ENCODE measurements at places on chromosomes 6 and 20.

DNA sequence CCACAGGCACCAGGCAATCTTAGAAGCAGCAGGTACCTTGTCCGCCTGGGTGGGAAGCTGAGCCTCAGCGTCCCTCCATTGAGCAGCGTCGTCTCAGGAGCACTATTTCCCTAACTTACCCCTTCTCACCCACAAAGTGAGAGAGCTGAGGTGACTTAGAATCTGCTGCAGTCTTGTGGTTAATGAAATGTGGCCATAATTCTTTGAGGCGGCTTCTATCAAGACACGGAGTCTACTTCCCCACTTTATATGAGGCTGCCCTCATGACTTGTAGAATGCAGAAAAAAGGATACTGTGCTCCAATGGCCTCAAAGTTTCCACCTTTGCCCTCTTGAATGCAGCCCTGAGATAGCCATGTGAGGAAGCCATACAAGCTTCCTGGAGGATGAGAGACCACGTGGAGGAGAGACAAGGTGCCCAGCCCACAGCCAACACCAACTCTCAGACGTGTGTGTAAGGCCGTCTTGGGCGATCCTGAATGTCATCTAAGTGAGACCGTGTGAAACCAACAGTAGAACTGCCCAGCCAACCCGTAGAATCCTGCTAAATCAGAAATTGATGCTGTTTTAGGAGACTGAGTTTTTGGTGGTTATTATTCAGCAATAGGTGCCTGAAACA is 9.1 kb upstream of the TAGAP start:
- no peak for DNase-seq

DNA sequence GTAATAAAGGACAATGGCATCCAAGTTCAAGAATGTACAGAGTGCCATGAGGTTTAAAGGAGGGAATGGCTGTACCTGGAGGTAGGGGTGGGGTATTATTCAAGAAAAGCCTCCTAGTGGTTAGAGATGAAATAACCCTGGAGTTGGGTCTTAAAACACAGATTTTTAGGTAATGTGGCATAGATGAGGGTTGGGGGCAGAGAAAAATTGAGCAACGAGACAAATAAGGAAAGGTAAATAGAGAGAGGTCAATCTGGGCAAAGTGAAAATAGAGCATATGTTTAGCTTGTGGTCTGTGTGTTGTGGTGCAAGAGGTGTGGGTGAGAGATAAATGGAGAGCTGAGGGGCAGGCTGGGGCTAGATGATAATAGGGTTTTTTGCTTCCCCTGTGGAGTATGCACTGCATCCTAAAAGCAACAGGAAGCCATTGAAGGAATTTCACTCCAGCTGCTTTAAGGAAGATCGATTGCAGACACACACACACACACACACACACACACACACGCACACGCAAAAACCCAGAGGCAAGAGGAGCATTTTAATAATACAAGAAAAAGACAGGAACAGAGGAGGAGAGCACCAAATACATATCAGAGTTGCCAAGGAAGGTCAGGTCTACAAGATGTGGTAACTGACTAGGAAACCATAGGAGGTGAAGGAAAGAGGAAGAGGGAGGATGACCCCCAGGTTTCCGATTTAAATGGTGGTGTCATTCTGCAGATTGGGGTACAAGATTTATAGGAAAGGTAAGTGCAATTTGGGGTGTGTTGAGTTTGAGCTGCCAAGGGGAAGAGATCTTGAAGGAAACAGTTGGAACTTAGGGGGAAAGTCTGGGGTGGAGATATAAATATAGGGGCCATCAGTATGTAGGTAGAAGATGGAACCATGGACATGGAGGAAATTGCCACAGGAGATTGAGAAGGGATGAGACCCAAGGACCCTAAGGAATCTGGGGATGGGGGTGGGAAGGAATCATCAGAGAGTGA is 31.3 kb upstream of the ADGRF1 start:
- no peak for DNase-seq

GRCh38 chr6:7185561-7185960 is 77.8 kb downstream of the RREB1 start:
- DNase-seq, result no peak

DNA sequence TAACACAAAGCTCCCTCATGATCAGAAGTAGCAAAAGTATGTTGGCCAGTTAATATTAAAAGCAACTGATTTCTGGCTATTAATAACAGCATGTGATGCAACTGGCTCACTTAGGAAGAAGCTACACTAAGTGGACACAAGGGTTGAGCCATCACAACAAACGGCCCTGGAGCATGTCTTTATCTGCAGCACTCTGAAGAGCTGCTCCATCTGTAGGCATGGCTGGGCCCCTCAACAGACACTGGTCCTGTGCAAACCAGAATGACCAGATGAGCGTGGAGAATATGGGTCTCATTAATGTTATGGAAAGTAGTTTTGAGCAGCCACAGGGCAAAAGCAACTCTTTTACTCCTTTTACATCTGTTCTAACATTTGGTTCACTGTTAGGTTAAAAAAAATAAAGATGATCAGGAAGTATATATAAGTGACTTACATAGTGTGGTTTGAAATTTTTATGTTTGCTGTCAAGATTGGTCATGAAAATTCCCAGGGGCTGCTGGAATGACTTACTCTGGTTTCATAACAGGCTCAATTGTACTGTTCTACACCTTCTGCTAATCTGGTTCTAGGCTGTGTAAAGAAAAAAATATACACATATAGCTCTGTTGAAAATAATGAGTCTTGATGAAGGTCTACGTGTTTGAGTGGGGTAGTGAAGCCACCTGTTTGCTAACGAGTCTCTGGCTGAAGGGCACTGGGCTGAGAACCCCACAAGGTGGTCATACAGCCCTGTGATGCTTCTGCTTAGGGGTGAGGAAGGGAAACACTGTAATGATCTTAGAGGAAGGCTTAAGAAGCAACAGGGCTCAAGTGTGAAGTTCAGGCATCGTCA is 58.1 kb downstream of the INSM1 start:
- DNase-seq, result no peak

DNA sequence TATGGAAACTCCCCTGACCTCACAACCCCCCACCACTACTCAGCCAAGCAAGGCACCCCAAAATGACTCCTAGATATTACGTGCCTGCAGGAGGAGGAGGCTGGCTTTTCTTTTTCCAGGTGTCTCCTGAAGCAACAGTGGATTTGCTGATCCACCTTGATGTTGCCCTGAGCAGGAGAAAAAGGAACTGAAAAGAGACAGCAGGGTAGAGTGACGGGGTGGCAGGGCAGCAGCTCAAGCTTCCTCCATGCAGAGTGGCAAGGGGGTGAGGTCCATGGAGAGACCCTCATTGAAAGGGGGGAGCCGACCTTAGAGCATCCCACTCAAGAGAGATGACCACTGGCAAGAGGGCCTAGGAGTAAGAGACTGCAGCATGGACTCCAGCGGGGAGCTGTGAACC is 112.0 kb upstream of the SIRPA start:
- no peak for DNase-seq

DNA sequence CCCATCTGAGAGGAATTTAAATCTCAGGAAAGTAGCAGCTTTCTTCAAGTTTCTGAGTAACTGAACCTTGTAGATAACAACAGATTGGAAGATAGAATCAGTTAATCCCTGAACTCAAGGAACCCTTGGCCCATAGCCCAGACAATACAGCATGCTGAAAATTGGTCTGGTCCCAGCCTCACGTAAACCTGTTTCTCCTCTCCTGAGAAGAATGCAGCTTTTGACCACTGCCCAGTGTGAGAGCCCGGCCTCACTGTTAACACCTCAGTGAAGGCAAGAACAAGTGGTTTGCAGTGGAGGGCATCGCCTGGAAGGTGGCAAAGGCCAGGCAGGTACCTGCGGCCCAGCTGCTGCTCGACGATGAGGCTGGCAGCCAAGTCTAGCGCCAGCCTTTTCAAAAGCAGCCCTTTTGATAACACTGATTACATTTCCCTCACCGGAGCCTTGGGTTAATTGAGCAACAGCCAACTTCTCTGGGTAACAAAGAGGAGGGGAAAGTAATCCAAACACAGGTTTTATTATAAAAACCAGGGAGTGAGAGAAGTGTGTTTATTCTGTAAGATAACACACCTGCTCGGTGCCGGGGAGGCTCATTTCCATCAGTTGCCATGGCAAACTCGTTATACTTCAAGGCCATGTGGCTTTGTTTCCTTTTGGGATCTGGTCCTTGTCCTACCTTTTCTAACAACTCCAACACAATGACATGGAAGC is 54.0 kb downstream of the TRAF3IP2 start:
- no peak for DNase-seq

GRCh38 chr20:56797023-56797422 is 167.9 kb downstream of the TFAP2C start:
- no peak for DNase-seq

GRCh38 chr6:62057300-62057699 is 228.7 kb downstream of the KHDRBS2 start:
- DNase-seq, result no peak

DNA sequence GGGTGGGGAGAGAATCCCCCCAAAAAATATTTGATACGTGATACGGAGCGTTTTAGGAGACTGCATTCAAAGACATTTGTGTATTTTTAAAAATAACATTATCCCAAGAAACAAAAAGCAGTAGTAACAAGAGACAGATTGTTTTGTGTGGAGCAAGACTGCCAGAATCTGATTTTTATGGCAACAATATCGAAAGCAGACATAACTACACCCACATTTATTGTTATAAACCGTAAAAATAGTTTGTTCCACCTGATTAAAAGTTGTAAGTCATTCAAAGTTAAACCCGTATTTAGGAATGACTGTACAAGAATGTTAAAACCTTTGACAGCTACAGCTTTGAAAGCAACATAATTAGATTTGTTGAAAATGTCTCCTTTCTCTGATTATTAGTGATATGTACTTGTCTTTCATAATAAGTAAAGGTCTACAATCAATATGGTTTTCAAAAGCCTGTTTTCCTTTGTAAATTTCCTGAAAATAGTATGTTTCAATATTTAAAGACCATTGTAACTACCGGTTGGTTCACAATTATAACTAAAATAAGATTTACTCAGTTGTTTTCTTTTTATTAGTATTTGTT is 2.7 kb downstream of the EYA4 start:
- no peak for DNase-seq

GRCh38 chr6:154842833-154843232 is 109.6 kb downstream of the SCAF8 start:
- DNase-seq, result no peak

GRCh38 chr6:154381548-154381947 is 24.9 kb upstream of the IPCEF1 start:
- DNase-seq, result no peak

- DNase-seq, result no peak
Measured at GRCh38 chr6:142848156-142848555, 96.8 kb downstream of the HIVEP2 start.

DNA sequence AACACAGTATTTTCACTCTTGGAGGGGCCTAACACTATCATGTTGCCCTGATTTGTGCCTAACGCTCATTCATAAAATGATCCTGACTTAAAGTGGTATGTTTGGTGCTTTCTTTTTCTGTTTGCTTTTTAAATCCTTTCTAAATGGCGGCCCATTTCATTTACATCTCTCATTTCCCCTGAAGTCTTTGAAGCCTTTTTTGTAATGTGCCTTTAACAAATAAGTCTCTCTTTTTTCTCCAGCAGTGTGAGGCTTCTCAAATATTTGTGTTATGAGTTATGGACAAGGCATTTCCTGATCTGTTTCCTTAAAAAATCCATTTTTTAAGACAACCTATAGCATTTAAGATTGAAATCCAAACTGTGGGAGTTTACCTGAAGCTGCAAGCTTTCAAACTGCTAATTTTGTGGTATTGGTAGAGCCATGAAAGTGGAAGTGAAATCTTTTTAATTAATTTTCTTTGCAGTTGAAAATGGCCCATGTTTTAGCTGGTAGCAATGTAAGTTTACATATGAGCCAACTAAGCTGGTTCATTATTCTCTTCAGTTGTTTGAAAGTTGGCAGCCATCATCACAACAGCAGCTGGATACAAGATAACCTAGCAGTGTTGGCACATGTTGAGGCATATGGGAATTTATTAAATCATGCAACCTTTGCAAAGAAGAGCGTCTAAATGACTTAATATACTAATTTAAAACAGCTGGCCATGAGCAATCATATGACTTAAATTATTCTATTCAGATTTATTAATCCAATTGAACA is 469.7 kb downstream of the CDKAL1 start:
- DNase-seq, result no peak

All from T follicular helper cell (primary cell).